ENCODE measurements at places on chromosomes 2 and 18.

- no peak for DNase-seq
These were observed 90.8 kb downstream of the METTL4 start for GRCh38 chr18:2480536-2480935.

DNA sequence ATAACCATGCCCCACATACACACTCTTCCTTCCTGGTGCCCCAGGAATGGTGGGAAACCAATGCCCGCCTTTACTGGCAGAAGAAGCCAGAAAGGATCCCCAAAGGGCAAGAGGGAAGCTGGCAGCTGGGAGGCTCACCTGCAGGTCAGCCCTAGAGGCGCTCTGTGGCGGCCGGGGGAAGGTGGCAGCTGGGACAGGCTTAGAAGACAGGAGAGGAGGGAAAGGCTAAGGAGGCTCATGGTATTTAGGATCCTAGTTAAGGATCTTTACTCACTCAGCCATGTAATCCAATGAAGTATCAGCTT lies 23.8 kb downstream of the ADRA2B start:
- no peak for DNase-seq

GRCh38 chr2:156526950-156527636 lies 90.9 kb downstream of the GPD2 start:
- DNase-seq = no peak

DNA sequence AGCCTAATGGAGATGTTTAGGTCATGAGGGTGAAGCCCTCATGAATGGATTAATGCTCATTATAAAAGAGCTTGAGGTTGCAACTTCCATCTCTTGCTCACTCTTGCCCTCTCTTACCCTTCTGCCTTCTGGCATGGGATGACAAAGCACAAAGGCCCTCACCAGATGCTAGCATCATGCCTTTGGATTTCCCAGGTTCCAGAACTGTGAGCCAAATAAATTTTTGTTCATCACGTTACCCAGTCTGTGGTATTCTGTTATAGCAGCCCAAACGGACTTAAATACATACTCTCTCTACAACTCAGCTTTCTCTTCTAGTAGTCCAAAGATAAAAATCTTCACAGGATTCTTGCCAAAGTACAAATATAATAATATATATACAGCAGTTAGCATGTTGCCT lies 75.8 kb downstream of the LNPK start:
- DNase-seq = peak; percentile 68

GRCh38 chr2:224033601-224034000 lies 5.5 kb downstream of the SERPINE2 start:
- DNase-seq = no peak

DNA sequence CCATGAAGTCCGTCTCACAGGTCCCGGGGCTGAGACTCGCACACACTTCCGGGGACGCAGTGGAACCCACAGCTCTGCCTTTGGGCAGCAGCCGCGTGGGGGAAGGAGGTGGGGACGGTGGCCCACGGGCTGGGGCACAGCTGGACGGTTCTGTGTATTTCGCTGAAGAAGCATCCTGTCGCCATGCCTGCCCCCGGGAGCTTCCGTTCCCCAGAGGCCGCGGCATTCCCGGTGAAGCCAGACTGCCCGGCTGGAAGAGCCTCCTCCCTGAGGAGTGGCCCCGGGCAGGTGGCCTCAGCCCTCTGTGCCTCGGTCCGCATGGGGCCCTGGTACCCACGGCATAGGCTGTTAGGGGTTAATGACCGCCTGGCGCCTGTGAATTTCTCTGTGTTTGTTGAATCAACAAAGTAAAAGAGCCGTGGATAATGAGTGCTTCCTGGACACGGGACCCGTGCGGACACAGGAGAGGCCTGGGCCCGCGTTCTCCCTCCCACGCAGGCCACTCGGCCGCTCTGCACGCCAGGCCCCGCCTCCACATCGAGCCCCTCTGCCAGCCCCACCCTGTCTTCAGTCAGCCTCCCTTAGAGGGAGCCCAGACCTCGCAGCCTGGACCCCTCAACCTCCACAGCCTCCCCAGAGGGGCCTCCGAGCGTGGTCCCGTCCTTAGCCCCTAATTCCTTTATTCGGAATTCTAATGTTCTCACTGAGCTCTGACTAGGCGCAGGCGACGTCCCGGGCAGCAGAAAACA lies 51.0 kb downstream of the KCNG2 start:
- DNase-seq = no peak

- no peak for DNase-seq
These were observed 291.7 kb upstream of the KYNU start for GRCh38 chr2:142585785-142586184.

GRCh38 chr2:104487366-104487765 lies 366.5 kb upstream of the POU3F3 start:
- peak; percentile 9 for DNase-seq

DNA sequence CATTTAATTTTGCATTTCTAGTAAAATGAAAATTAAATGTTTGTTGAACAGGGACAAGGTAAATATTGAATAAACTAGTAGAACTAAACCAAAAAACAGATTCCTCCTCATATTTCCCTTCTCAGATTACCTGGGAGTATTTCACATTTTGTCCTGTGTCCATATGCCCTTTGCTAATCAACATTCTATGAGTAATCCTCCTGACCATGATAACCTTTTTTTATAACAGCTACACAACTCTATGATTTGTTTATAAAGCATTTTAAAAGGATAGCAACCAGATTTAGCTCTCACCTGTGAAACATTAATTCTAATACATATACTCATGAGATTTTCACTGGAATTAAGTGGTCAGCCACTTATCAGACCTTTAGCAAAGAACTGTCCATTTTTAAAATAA lies 7.1 kb upstream of the DSG2 start:
- no peak for DNase-seq

- no peak for DNase-seq
These were observed 181.4 kb downstream of the DYM start for GRCh38 chr18:49279041-49279440.

DNA sequence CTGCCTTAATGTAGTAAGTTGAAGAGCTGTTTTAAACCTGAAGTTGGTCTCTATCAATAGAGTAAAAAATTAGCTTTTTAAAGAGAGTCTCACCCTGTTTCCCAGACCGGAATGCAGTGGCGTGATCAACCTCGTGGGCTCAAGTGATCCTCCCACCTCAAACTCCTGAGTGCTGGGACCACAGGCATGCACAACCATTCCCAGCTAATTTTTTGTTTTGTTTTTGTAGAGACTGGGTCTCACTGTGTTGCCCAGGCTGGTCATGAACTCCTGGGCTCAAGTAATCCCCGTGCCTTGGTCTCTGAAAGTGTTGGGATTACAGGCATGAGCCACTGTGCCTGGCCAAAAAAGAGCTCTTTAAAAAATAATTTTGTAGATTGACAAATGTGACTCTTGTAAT lies 40.3 kb downstream of the CRIM1 start:
- DNase-seq = no peak

DNA sequence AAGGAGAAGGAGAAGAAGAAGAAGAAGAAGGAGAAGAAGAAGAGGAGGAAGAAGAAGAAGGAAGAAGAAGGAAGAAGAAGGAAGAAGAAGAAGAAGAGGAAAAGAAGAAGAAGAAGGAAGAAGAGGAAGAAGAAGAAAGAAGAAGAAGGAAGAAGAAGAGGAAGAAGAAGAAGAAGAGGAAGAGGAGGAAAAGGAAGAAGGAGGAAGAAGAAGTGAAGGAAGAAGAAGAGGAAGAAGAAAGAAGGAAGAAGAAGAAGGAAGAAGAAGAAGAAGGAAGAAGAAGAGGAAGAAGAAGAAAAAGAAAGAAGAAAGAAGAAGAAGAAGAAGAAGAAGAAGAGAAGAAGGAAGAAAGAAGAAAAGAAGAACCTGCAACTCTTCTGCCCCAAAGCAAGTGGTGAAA lies 942.0 kb downstream of the DPP10 start:
- no peak for DNase-seq

DNA sequence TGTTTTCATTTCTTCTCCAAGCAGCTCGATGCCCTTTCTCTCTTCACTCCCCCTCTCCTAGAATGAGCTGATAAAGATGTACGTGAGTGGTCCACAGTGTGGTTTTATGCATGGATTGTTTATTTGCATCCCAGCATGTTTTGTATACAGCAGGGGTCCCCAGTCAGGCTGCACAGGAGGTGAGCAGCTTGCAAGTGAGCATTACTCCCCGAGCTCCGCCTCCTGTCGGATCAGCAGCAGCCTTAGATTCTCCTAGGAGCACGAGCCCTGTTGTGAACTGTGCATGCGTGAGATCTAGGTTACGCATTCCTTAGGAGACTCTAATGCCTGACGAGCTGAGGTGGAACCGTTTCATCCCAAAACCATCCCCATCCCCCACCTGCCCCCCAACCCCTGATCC lies 262.6 kb downstream of the AGAP1 start:
- DNase-seq = no peak

- no peak for DNase-seq
These were observed 187.5 kb upstream of the CRIM1 start for GRCh38 chr2:36168115-36168514.

- no peak for DNase-seq
These were observed 90.1 kb downstream of the ABI2 start for GRCh38 chr2:203418271-203418670.

DNA sequence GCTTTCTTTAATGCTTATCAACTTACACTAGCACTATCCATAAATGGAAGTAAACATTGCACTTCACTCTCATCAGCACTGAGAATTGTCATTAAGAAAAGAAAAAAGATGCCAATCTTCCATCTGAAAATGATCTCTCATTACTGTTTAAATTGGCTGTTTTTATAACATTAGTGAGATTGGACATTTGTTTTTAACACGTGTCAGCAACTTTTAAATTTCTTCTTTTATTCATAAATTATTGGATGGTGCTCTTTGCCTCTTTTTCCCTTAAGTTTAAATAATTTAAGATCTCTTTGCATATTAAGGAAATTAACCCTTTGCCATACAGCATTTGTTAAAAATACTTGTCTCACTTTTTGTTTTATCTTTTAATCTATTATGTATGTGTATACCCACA lies 146.5 kb upstream of the CHST9 start:
- DNase-seq = no peak

- peak; percentile 63 for DNase-seq
These were observed 60.0 kb downstream of the GCA start for GRCh38 chr2:162403884-162404283.

DNA sequence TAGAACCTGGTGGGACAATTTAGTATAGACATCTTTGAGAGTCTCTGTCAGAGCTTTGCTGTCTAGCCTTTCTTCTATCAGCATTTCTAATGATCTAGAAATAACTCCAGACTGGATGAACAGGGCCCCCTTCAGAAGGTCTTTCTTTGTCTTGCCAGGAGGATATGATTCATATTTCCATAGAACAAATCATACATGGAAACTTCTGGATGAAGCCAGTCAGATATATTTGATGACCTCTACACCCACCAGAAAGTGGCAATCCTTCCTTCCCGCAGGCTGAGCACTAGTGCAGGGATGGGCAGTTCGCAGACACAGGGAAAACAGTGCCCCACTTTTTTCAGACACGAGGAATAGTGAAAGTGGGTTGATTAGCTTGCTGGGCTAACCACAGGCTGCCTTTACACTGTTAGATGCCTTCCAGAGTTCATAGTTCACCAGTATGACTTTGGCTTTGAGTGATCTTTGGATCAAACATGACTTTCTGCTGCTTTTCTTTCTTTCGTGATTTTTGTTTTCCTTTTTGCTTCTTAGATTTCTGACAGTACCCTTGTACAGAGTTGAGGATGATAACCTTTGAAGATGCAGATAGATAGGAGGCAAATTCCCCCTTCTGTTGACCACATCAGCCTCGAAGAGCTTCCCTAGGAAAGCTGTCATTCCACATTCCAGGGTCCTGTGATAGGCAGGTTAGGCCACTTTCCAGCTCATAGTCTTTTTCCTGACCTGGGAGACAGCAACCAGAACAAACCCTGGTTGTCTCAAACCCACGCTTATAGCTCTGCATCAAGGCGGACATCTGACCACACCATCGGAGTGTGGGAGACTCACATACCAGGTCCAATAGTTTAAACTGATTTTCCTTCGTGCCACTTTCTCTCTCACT lies 237.0 kb downstream of the ZNF407 start:
- DNase-seq = no peak

GRCh38 chr18:21444465-21445212 lies 155.9 kb downstream of the ESCO1 start:
- peak; percentile 25 for DNase-seq

DNA sequence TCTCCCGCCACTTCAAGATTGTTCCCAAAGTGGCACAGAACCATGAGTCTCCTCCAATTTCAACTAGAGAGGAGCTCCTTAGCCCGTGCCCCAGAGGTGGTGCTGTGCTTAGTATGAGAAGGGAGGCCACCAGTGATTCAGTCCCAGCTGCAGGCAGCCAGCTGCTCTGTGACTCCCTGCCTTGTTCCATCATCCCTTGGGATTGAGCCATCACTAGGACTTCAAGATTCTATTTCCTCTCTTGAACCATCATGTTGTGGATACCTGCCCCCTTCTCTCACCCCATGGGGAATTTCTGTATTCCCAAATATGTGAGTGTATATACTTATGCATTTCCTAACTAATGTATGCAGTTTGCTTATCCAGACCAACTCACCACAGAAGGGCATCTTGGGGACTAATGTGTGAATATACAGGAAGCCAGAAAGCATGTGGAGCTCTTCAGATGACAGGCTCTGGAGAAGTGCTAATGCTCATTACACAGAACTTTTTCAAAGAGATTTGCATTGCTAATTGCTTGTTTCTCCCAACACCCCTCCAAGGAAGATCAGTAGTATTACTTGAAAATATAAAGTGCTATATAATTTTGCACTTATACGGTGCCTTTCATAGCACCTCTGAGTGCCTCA lies 111.0 kb upstream of the MAP3K20 start:
- DNase-seq = no peak

DNA sequence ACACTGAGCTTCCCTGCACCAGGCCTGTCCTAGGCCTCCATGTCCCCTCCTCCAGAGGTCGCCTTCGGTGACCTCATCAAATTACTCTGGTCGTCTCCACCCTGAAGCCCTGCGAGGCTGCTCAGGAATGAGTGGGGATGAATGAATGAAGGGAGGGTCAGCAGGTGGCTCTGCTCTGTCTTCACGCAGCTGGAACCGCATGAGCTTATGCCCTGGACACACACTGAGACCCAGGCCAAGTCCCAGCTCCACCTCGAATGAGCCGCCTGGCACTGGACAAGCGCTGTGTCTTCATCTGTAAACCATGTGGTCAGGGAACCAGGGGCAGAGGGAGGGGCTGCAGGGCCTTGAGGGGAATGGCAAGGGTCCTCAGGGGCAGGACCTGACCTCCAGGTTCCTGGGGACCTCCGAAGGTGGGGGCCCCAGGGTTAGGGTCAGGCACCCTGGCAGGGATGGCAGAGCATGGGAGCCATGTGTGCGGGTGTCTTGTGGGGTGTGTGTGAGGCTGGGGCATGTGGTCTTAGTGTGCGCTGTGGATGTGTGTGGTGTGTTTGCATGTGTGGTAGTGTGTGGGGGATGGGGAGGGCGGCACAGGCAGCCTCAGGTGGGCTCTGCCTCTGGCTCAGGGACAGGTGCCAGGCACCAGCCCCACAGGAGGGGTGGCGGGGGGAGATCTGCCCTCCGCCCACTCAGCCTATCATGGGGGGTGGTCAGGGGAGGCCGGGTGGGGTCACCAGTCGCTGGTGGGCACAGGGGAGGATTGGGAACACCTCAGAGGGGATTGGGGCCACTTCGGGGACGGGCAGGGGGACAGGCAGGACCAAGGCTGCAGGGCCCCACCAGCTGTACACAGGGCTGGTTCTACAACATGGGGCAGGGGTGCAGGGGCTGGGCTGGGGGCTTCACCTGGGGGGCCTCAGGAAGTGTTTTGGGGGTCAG lies 13.9 kb downstream of the ODC1 start:
- DNase-seq = no peak

- peak; percentile 42 for DNase-seq
These were observed 74.1 kb downstream of the COL4A3 start for GRCh38 chr2:227238238-227239237.

Measured in HS-5 (cell line).